Stimulated activated CD8-positive, alpha-beta memory T cell treated with anti-CD3 and anti-CD28 coated beads, Interleukin-2, amount 100 ng/mL, for 1 hour (primary cell): ENCODE measurements at places on chromosomes 1 and 21.

GRCh38 chr1:173688300-173688699 is 18.6 kb upstream of the ANKRD45 start:
- DNase-seq: no peak

DNA sequence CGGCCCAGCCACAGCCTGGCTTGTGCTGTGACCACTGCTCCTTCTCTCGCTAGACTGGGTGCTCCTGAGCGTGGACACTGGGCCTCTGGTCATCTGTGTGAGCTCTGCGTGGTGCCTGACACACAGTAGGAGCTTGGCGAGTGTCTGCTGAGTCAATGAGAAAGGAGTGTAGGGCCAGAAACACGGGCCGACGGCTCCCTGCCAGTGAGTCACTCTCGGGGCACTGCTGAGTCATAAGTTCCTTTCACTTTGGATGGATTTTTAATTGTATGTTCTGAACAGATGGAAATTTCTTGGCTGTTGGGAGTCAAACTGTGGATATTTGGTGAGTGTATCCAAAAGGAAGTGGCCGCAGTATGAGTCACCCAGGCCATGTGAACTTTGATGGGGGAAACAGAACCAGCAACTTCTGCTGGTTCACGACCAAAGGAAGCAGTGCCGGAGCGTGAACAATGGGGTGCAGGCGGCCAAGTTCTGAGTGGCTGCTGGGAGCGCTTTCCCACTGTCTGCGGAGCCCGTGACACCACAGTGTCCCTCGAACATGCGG is 41.0 kb upstream of the COL18A1 start:
- DNase-seq: no peak

GRCh38 chr1:15764269-15764764 is 5.7 kb downstream of the FBLIM1 start:
- DNase-seq: no peak

GRCh38 chr1:219372916-219373615 is 199.4 kb downstream of the LYPLAL1 start:
- no peak for DNase-seq

DNA sequence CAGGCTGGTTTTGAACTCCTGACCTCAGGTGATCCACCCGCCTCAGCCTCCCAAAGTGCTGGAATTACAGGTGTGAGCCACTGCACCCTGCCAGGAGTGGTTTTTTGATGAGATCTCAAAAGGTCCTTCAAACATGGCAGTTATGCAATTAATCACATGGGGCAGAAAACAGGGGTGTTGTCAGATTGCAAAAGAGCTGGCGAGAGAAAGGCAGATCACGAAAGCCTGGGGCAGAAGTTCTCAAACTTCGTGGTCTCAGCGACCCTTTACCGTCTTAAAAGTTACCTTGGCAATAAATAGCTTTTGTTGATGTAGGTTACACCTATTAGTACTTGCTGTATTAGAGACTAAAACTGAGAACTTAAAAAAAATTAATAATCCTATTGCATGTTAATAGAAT is 16.1 kb downstream of the CNR2 start:
- DNase-seq: no peak

- DNase-seq: no peak
Observed at GRCh38 chr1:156726549-156727226, 1.6 kb upstream of the METTL25B start.

DNA sequence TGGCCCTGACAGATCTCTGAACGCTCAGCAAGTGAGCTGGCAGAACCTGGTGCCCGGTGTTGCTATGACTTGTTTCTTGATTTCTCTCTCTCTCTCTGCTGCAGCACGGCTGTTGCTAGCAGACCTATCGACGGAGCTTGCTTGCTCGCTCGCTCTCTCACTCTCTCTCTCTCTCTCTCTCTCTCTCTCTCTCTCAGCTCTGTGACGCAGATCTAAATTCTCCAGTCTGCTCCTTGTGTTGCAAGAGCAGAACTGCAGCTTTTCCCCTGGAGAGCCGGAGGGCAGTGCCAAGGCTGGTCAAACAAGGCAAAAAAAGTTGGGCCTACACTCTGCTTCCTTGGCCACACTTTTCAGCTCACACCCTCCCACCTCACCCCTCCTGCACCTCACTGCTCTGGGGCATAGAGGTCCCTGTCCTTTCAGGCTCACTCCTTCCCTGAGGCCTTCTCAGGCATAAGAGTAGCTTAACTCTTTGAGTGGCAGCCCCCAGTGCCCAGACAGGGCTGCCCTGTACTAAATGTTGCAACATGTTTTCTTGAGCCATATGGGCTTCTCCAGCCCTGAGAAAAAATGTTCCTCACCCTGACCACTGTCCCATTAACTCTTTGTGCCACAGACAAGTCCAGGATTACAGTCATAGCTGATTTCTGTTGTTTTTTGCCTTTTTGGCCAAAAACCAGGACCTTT is 72.2 kb downstream of the CD46 start:
- peak; percentile 42 for DNase-seq

GRCh38 chr1:16721871-16722641 is 18.3 kb upstream of the RNU1-4 start:
- no peak for DNase-seq

- no peak for DNase-seq
Observed at GRCh38 chr1:1760715-1761114, 17.6 kb downstream of the NADK start.

- DNase-seq: no peak
Observed at GRCh38 chr1:240987928-240988327, 369.1 kb downstream of the RGS7 start.

DNA sequence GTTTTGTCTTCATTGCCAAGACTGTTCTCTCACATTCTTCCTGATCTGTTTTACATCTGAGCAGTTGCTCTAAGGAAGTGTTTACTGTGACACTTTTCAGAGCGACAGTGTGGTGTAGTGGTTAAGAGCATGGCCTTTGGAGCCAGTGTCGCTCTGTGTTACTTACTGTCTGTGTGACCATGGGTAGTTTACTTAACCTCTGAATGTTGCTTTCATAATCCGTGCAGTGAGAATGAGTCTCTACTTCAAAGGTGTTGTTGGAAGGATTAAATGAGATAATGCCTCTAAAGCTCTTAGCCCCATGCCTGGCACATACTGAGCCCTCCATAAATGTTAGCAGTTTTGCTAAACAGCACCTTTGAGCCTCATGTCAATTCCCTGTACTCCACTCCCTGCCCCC is 35.9 kb upstream of the ZFP69B start:
- DNase-seq: no peak

GRCh38 chr1:230246551-230246950 is 179.5 kb downstream of the GALNT2 start:
- no peak for DNase-seq

DNA sequence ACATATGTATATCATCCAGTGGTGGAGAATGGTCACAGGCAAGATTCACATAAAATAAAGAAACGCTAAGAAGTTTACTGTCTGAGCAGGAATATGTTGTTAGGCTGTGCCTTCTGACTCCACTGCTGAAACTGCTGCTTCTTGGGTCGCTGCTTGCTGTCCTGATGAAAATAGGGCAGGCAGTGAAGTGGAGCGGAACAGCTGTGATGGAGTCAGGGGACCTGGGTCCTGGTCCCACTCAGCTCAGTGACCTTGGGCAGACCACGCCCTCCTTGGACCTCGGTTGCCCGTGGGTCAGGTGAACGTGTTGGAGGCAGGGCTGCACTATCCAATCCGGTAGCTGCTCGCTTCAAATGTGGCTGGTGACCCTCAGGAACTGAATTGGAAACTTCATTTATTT is 33.4 kb upstream of the IFFO2 start:
- no peak for DNase-seq

GRCh38 chr1:152623203-152623844 is 421 bp upstream of the LCE3A start:
- DNase-seq: no peak

DNA sequence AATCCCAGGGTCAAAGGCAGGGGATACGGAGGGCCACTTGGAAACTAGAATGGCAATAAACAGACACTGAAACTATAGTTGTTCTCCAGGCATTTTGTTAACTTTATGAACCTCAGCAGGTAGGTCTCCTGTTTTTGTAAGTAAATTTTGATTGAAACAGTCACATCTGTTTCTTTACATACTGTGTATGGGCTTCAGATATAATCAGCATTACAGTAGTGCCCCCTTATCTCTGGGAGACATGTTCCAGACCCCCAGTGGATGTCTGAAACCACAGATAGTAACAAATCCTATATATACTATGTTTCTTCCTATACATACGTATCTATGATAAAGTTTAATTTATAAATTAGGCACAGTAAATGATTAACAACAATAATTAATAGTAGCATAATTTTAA is 11.5 kb downstream of the STIL start:
- DNase-seq: no peak

DNA sequence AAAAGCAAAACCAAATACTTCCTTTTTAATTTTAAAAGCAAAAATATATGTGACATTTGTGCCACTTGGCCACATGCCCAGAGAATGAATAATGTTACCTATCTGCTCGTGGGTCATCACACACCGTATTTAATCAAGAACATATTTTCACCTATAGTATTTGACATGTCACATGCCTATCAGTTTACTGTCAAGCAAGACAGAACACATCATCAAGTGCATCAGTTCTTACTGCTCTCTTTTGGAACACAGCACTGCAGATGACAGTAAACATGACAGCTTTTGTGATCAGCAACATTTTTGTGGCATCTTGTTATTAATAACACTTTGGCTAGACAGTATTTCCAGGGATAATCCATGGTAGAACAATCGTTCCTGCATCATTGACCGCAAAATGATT is 134.4 kb downstream of the LRRC7 start:
- DNase-seq: no peak

- DNase-seq: no peak
Observed at GRCh38 chr21:45074818-45075595, 627 bp downstream of the ADARB1 start.

GRCh38 chr1:175185903-175186302 is 6.7 kb downstream of the KIAA0040 start:
- DNase-seq: no peak

DNA sequence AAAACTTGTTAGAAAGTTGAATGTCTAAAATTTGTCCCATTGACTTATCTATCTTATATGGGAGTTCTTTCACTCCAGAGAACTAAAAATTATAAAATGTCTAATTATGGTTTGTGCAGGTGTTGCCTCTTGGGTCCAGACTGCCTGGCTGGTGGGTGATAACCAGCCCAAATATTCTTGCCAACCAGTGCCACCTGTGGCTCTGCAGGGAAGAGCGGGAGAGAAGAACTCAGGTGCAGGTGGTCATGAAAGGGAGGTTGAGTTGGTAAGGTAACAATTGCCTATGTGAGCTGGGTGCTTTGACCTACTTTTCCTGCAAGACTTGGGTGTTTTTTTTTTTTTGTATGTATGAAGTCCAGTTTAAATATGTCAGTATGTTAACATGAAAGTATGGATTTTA is 10.2 kb downstream of the RPS6KC1 start:
- DNase-seq: no peak

DNA sequence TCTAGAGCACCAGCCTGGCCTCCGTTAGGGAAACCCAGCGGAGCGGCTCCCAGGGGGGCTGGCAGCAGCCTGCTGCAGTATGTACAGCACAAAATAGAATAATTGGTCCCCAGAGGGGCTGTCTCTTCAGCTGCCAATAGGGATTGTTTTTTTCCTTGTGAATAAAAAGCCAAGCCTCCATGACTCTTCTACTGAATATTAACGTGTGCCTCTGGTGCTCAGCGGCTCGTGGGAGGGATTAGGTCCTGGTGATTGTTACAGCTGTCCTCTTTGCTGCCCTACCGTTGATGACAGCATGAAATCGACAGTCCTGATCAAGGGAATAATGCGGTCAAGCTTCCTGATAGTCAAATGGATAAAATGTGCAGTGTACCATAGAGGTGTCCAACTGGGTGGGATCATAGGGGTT is 190.7 kb upstream of the RUNX1 start:
- DNase-seq: no peak

GRCh38 chr1:36137776-36138175 is 11.5 kb downstream of the TRAPPC3 start:
- no peak for DNase-seq

DNA sequence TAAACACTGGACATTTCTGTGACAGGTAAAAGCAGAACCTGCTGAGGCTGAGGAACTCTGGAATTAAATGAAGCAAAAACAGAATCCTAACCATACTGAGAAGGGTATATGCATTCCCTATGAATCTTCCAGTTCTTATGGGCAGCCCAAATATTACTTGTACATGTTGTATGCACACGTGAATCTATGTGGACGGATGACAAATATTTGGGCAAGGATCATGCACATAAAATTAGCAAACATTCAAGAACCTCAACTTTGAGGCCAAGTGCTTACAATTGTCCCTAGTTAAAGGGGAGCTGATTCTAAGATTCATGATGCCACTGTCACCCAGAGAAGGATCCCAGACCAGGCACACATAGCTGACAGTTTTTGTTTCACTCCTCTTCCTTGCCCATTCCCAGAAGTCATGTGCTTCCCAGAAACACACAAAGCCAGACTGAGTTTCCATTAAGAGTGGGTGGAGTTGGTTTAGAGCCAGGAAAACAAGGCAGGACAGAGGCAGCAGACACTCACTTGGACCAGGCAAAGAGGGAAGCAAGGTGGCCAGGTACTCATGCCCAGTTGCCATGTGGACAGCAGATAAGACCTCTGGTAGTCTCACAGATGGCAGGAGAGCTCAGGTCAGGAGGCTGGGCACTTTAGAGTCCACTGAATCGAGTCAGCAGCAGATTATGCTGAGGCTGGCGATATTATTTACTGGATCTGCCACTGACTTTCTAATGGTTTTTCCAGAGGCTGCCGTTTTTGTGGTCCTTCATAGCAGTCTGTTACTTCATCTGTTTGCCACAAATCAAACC is 25.6 kb downstream of the AK2 start:
- no peak for DNase-seq

GRCh38 chr1:36034692-36035091 is 49.2 kb upstream of the TEKT2 start:
- DNase-seq: no peak

DNA sequence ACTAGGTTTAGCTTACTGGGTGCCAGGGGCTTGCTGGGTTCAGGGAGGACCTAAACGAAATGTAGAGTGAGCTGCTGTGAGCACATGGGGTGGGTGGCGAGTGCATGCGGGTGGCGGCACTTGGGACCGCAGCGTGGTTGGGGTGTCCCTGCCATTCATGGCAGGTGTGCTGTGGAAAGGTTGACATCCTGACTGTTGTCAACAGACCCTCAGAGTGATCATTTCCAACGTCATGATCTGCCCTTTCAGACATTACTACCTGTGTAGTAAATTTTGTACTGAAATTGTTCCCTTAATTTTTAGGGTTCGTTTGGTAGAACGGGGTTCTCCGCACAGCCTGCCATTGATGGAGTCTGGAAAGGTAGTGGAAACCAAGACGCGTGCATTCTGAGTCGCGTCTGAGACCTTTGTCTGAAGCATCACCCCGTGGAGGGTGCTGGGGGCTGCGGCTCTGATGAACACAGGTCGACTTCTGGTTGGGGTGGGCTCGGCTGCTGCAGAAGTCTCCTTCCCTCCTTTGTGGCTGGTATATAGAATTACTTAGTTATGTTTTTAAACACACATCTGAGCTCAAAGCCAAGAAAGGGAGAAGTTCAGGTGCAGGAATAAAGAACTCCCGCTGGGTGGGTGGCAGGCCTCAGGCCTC is 43.3 kb downstream of the S100B start:
- no peak for DNase-seq

DNA sequence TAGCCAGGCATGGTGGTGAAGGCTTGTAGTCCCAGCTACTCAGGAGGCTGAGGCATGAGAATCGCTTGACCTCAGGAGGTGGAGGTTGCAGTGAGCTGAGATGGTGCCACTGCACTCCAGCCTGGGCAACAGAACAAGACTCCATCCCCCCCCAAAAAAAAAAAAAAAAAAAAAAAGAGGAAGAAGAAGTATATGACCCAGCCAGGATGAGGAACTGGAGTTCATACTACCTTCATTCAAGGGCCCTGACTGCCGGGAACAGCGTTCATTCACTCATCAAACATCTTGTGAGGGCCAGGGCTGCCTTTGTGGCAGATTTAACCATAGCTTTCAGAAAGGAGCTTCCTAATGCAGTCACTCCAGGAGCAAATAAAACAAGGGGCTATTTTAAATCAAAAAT is 127.6 kb downstream of the MRPS6 start:
- DNase-seq: no peak
